ENCODE measurements at places on chromosomes 16 and 17. TPM values are rescaled to one million over a fixed set of nuclear protein-coding genes. Genes with fewer than 3 reads are reported as not detected.

FBXW10 gene
- 1.0 TPM for polyA plus RNA-seq

AXIN2 gene
- polyA plus RNA-seq, result 23.2 TPM

GLTPD2 gene
- 4.1 TPM for polyA plus RNA-seq

TEX14 gene
- polyA plus RNA-seq, result 1.6 TPM

GRCh38 chr17:562174-562573 lies 152.5 kb downstream of the VPS53 start:
- DNase-seq, result no peak

GRCh38 chr16:1305823-1306222 lies 3.6 kb upstream of the UBE2I start:
- no peak for DNase-seq

DNA sequence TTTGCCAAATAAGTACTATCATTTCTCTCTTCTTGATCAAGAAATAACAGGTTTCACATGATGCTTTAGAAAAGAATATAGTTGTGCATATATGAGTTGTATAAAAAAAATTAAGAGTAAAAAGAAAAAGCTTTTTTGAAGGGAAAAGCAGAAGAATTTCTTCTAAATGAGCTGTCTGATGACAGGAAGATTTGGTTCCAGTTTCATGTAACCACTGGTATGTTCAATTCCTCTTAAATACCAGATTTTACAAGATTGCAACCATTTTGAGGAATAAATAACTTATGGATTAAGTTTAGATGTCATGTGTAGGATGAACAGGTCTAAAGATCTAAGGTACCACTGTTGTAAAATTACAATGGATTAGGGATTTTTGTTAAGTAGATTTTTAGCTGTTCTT lies 45.0 kb downstream of the VMP1 start:
- no peak for DNase-seq

- DNase-seq, result no peak
These were observed 147.8 kb downstream of the PRKCA start for GRCh38 chr17:66450008-66450851.

DNA sequence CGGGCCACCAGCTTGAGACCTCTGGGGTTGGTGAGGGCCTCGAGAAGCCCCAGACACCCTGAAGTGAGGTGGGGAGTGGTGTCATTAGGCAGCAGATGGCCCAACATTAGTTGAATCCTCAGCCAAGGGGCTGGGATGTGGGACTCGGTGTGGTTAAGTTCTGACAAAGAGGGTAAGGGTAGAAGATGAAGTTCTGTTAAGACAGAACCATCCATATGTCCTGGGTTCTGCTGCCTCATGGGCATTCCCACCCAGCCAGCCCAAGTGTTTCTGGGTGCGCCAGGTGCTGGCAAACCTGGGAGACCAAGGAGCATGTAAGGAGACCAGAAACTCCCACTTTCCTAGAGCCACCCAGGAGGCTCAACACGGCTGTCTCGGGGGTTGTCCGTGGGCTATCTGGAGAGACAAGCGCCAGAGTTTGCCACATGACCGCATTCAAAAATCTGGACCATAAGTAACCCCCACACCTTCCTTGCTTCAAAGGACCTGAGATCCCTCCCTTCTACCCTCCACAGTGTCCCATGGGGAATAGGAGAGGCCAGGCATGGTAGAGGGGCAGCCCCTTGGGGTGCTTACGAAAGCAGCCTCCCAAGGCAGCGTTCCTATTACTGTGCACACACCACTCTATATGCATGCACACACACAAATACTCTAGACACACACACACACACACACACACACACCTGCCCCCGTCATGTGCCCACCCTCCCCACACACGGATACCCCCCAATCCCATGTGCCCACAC lies 128.7 kb downstream of the C16orf78 start:
- no peak for DNase-seq

DNA sequence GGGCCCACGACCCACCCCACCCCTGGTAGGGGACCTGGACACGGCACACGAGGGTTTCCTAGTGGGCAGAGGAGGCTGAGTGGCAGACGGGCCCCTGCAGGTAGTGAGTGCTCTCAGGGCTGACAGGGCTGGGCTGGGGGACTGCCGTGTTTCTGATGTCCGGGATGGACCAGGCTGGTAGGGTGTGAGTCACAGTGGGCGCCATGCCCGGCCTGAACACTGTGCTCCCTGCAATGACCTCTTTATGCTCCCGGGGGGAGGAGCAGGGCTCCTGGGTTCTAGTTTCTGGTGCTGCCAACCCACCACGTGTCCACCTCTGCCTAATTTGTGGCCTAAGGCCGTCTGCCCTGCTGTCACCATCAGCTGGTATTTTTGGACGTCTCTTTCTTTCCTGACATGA lies 26.3 kb downstream of the ARHGAP23 start:
- DNase-seq, result no peak

GRCh38 chr17:73972056-73972455 lies 231.4 kb upstream of the RPL38 start:
- no peak for DNase-seq

- DNase-seq, result no peak
These were observed 1.2 kb upstream of the RFFL start for GRCh38 chr17:35064516-35065215.

DNA sequence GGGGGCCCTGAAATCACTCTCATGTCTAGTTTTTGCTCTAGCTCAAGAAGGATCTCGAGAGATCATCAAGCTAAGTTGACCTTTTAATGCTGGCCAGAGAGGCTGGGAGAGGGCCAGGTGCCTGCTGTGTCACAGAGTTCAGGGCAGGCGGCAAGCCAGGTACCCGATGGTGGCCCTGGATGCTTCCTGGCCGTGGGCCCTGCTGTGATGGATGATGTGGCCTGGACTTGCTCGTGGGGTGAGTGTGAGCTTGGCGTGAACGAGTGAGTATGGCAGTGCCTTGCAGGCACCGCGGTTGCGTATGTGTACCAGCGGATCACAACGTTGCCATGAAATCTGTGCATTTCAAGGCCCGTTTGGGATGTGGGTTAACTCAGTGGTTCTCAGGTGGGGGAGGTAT lies 7.4 kb downstream of the IRF8 start:
- DNase-seq, result no peak

DNA sequence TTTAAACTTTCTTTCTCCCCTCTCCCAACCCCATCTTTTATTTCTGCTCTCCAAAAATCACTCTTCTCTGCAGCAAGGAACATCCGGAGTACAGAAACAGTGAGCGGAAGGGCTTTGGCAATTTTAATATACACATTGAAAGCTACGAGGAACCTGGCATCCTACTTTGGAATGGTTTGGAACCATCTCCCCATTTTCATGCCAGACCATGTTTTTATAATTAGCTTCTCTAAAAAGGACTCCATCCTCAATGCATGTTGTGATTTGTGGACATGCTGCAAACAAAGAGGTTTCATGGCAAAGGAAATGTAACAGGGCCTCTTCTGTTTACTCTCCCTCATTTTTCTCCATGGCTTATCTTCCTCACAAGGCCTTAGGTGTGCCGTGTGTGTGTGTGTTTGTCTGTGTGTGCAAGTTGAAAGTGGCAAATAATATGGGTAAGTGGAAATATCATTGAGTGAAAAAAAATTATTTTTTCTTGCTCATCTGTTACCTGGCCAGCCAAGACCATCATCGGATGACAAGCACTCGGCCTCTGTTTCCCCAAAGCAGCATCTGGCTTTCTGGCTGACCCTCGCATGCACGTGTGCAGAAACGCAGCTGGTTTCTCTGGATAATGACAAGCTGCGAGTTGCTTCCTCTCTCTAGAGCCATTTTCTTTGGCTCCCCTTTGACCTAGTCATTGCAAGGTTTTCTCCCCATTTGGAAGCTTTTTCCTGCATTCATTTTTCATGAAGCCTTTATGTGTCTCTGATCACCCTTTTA lies 585.0 kb downstream of the TMEM114 start:
- DNase-seq, result no peak

- no peak for DNase-seq
These were observed 37.4 kb downstream of the ARSG start for GRCh38 chr17:68328676-68329075.

Data from left kidney (tissue), 8 donors.